ENCODE measurements at places on chromosomes 6 and 20. TPM values are rescaled to one million over a fixed set of nuclear protein-coding genes. Genes with fewer than 3 reads are reported as not detected.

DNA sequence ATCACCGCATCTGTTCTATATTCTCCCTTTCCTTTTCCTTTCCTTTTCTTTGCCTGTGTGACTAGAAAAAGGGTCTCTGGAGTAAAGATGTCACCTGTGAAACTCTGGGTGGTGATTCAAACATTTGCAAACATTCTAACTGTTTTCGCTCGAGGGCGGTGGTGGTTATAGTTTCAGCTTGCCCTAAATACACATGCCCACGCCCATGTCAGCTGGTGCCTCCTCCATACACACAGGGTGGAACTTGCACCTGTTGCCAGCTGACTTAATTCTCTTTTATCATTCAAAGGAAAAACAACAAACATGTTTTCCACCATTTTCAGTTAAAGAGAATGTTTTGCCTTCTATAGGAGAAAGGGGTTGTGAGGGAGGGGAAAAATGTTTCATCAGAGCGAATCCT, 381.9 kb upstream of the ARID1B start:
- DNase-seq: no peak

DNA sequence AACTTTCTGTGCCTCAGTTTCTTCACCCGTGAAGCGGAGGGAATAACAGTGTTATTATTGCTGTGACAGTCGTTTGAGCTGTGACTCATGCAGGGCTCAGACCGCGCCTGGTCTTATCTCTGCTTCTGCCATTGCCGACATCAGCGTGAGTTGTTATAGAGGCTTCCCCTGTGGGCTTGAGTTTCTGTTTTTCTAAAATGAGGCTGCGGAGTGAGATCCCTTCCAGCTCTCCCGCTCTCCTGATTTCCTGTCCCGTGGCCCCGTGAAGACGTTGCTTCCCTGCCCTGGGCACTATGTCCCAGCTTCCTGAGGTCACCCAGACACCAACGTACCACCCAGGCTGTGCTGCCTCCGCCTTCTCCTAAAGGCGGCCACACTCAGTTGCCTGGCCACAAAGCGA, 278.5 kb downstream of the BMP7 start:
- DNase-seq: peak; percentile 58

DNA sequence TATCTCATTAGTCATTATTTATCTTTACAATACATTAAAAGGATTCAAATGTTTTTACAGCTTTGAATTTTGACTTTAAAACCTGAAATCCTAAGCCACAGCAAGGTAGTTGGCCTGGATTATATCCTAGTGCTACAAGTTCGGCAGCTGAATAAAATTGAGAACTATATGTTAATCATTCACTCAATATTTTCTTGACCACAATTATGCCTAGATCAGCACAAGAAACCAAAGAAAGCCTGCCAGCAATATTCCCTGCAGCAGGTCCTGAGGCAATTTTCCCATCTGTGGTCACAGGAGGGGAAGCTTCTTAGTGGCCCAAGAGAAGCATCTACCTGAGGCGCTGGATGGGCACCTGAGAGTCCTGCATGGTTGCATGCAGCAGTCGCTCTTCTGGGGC, 183.5 kb downstream of the GMDS start:
- no peak for DNase-seq

- DNase-seq: no peak
Observed at GRCh38 chr20:59585714-59586409, 18.5 kb upstream of the PHACTR3 start.

- no peak for DNase-seq
Observed at GRCh38 chr6:73586416-73586974, 65.7 kb upstream of the EEF1A1 start.

GRCh38 chr6:4935486-4935885, 68.4 kb downstream of the RPP40 start:
- no peak for DNase-seq

GRCh38 chr6:159686703-159687102, 6.3 kb downstream of the SOD2 start:
- no peak for DNase-seq

DNA sequence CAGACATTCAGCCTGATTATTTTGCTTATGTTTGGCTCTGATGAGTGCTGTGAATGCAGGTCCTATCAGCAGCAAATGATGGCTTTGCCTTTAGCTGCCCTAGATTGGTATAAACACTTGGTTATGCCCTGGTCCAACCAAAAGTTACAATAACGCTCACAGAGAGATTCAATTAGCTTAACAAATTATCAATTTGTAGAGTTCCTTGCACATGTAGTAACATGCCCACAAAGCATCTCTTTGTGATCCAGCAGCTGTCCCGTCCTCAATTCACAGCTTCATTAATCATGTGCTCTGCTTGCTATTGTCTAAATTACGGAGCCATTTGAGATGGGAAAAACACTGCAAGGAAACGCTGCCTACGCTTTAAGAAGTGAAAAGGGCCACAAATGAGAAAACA, 457.9 kb downstream of the HDGFL1 start:
- no peak for DNase-seq

DNA sequence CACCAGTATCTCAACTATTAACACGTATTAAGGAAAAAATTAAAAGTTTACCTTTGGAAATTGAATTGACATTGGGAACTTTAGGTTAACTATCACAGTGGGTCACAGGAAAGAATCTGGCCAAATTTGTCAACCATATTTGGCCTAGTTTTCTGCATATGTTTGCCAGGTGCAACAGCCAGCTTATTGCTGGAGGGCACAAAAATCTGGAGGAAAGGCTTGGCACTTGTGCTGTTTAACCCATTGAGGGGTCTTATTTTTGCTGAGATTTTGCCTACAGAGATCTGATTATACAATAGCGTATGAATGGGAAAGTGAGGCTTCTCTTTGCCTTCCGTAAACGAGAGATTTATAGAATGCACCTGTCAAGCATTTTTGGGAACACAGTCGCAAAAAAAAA, 190.4 kb downstream of the PRL start:
- no peak for DNase-seq

DNA sequence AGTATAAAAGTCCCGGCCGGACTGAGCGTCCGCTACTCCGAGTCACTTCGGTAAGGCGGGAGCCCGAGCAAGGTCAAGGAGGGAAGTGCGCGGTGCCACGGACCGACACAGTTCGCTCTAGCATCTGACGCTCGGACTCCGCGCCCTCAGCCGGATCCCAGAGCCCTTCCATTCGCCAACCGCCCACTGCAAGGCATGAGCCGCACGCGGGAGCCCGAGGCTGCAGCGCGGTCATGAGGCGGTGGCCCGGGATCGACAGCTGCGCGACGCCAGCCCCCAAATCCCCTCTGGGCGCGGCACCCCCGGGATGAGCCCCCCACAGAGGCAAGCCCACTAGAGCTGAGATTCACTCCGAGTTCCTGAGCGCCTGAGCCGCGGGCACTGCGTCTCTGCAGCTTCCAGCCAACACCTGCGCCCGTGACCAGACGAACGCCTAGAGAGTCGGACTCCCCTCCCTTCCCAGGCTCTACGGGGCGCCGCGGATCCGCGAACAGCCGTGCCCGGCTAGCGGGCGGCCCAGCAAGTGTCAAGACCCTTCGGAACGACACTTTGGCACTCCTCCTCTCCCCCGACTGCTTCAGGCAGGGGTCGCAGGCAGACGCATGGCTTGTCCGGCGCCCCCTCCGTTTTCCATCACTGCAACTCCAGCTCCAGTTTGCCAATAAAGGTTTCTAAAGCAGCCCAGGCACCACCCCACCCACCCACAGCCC, 725 bp upstream of the ISM1 start:
- peak; percentile 53 for DNase-seq

- DNase-seq: no peak
Observed at GRCh38 chr20:11502061-11502460, 415.6 kb upstream of the BTBD3 start.

DNA sequence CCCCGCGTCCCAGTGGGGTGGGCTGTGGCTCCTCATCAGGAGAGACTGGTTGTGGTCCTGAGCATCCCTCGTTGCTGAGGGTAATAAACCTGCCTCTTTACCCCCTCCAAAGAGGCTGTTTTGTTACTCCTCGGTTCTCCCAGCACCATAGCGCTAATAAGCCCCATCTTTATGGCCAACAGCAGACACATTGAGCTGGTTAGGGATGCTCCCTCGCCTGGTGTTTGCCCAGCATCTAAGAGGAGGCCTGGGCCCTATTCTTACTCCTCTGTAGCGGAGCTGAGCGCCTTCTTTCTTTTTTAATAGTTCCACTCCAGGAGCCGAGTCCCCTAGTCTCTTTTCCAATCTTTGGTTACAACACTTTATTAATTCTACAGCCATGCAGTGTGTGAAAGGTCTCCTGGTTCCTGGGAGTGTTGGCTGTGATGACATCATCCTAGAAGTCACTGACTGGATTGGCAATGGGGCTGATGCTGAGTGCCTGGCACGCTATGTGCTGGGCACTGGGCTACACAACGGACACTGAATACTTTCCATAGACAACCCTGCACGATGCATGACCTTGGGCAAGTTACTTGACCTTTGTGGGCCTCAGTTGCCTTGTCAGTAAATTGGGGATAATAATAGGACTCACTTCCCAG, 50.6 kb upstream of the CCDC167 start:
- DNase-seq: no peak

DNA sequence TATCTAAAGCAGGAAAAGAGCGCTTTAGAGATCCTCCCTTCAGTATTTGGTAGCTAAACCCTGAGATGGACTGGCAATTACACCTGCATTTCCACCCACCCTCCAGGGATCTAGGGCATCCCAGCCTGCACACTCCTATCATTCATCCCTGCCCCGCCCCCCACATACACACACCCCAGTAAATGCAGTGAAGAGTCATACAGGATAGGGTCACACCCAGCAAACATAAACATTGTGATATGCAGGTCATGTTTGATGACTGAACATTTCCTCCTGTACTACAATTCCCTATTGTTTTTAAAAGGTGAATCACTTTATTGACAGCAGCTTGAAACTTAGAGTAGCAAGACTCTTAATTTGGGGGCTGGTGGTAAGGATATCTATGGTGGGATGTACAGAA, 112.9 kb downstream of the FOXO3 start:
- no peak for DNase-seq

Gene PI3
- total RNA-seq: 4.8 TPM

Gene PLCB4
- total RNA-seq: 15.0 TPM

Gene BMP5
- 26.5 TPM for total RNA-seq

Gene ADGRF5
- total RNA-seq: 2.0 TPM

Gene SYNDIG1
- 1.5 TPM for total RNA-seq

Gene ZBP1
- total RNA-seq: not detected

Gene OXT
- 0.92 TPM for total RNA-seq

Gene EPPIN
- not detected for total RNA-seq

Gene SLPI
- 1,143 TPM for total RNA-seq
